ENCODE measurements at places on chromosomes 2 and 18. TPM values are rescaled to one million over a fixed set of nuclear protein-coding genes. Genes with fewer than 3 reads are reported as not detected.

GRCh38 chr18:53566626-53567025, 657.8 kb downstream of the MBD2 start:
- DNase-seq: peak; percentile 66

DNA sequence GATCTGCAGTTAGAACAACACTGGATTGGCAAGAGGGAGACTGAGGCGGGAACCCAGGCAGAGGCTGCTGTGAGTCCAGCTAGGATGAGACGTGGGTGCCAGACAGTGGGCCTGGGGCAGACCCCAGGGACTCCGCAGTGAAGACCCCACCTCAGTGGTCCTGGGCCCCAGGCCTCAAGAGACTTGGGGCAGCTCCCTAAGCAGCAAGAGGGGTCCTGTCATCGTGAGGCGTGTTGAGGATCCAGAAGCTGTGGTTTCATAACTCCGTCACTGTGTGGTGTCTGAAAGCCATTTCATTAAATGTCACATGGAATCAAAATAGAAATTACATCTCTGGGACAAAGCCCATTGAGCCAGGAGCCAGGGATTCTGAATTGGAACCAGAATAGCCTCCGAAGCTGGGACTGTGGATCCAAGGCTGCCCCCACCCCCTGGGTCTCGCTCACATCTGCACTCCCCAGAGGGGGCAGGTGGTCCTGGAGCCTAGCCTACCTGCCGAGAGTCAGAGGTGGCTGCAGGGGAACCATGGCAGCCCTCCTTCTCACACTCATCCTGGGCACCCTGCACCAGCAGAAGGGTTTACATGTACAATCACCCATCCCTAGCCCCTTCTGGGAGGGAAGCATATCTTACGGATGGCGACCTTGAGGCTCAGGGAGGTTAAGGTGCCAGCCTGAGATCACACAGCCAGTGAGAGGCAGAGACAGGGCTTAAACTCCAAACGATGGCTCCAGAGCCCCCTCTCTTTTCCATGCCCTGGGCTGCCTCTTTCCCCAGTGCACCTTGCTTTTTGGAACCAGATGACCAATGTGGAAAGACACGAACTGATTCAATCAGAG, 23.2 kb downstream of the RRM2 start:
- DNase-seq: no peak

DNA sequence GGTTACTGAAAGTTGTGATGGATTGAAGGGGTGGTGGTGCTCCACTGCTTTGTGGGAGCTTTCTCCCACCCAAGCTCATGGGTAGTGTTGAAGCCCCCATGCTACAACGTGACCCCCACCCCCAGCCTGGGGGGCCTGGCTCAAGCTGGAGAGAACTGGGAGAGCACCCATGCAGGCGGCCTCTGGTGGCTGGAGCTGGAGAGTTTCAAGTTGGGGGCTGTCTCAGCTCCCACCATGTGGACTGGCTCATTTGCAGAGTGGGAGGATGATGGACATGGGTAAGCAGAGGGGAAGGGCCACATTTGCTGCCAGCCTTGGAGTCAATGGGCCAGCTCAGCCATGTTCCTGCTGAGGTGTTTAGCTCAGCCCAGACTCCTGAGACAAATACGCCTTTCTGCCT, 62.8 kb downstream of the INPP4A start:
- no peak for DNase-seq

DNA sequence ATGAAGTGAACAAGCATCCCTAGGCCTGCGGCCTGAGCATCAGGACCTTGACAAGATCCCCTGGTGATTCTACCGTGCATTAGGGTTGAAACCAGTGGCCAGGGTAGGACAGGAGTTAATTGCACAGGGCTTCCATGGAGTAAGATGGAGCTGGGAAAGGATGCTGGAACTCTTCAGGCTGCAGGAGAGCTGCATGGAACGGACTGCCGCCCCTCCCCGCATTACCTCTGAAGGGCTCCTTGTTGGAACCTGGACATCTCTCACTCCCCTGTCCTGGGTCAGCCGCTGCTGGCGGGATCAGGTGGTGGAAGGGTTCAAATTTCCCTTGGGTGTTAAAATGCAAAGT, 156.6 kb upstream of the ID2 start:
- DNase-seq: no peak

DNA sequence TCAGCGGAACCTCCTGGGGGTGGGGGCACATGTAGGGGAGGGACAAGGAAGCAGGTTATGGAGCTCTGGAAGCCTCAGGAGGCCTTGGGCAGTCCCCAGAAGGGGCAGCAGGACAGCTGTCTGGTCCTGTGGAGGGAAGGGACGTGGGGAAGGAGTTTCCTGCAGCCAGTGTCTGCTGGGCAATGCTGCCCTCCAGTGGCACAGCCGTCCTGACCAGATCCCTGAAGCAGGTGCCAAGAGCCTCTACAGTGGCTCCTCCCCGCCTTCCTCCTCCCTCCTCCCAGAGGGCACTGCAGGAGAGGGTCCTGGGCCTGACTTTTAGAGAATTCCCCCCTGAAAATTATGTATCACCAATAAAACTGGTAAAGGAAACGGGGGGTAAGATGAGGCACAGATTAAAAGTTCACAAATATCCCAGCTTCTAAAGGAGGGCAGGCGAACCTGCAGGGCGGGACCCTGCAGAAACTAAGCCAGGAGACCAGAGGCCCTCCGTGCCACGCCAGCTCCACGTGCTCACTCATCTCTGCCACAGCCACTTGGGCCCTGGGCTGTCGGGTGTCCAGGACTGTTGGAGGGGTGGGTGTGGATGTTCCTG, 258.5 kb downstream of the TWIST2 start:
- DNase-seq: peak; percentile 83

- DNase-seq: no peak
Measured at GRCh38 chr2:12603781-12604295, 112.9 kb upstream of the TRIB2 start.

GRCh38 chr2:217421834-217422233, 562.0 kb upstream of the TNP1 start:
- no peak for DNase-seq

- DNase-seq: no peak
Measured at GRCh38 chr2:120052597-120052996, 39.7 kb downstream of the EPB41L5 start.

- DNase-seq: peak; percentile 50
Measured at GRCh38 chr18:64539847-64540246, 391.0 kb upstream of the LINC00305 start.

DNA sequence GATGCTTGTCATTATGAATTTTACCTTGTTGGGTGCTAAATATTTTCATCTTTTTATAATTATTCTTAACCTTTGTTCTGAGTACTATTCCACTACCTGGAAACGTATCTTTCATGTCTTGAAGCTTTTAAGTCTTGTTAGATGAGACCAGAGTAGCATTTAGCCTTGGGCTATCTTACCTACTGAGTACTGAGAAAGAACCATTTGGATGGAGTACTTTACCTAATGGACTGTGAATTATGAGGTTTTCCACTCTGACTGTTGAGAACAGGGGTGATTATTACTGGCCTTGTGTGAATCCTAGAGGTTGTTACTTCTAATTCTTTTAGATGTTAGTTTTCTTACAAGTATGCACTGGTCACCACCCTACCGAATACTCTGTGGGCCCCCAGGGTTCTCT, 63.5 kb downstream of the CCDC102B start:
- DNase-seq: no peak

- no peak for DNase-seq
Measured at GRCh38 chr2:37602702-37603101, 68.7 kb downstream of the CDC42EP3 start.

POTEI gene
- 2.0 TPM for total RNA-seq

MAP3K19 gene
- not detected for total RNA-seq

RGPD3 gene
- total RNA-seq: 0.25 TPM

GPR17 gene
- total RNA-seq: 0.24 TPM

C1QL2 gene
- not detected for total RNA-seq

All from endodermal cell (in vitro differentiated cells).